ENCODE measurements at places on chromosomes 1 and 21.

GRCh38 chr1:238052496-238053266 lies 162.0 kb upstream of the ZP4 start:
- no peak for DNase-seq

DNA sequence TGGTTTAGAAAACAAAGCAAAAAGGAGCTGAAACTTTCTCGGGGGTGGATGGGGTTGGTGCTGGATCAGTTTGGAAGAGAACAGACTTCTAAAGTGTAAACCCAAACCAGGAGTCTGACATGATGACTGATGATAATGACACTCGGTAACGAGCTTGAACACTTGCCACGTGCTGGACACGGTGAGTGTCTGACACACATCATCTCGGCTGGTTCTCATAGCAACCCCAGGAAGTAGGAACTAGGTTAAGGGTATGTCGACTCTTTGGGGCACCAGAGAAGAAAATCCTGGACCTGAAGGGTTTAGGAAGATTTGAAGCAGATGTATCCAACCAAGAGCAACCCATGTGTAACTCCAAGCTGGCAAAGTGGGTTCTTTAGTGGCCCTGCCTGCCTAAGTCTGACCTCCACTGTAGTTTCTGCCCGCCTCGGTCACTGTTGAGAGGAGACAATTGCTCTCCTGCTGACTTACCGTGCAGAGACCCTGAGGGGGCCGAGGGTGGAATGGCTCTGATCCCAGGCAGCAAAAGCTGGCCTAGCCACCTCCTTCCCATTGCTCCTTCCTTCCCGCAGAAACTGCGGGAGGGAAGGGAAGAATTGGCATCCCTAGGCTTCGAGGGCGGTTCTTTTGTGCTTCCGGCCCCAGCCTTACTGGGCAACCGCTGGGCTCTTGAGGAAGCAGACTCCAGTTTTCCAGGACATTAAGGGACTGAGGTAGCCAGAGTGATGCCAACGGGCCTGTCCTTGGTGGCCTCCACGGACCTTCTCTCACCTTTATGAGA lies 156.0 kb downstream of the TOMM20 start:
- DNase-seq = no peak

- no peak for DNase-seq
Observed at GRCh38 chr1:157105988-157106812, 6.6 kb upstream of the ETV3L start.

DNA sequence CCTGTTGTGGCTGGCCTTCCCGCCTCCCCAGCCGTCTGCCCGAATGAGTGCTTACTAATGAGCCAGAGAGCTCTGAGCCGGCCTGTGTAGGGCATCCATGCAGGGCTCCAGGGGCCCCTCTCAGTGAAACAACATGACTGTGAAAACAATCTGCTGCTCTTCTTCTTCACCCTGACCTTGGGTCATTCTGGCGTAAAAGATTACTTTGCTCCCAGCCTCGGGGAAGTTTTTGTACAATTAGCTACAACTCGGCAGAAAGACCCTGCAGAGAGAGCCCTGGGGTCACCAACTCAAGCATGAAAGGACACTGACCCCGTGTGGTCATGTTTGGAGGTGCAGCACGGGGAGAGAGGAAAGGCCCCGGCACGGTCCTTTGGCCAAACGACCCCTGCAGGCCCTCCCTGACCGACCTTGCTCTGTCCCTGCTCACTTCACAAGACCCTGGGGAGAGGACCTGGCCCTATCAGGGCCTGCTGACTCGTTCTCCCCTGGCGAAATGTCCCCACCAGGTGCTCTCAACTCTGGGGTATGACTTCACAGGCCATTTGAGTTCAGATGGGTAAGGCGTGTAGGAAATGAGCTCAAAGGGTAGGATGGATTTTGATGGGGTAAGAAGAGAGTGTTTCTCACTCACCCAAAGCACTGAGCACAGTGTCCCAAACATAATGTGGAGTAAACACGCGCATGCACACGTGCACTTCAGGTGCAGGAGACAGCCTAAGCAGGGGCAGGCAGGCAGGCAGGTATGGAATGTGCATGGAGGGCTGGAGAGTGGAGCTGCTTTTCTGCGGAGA lies 22.9 kb upstream of the FAM20B start:
- DNase-seq = peak; percentile 84

DNA sequence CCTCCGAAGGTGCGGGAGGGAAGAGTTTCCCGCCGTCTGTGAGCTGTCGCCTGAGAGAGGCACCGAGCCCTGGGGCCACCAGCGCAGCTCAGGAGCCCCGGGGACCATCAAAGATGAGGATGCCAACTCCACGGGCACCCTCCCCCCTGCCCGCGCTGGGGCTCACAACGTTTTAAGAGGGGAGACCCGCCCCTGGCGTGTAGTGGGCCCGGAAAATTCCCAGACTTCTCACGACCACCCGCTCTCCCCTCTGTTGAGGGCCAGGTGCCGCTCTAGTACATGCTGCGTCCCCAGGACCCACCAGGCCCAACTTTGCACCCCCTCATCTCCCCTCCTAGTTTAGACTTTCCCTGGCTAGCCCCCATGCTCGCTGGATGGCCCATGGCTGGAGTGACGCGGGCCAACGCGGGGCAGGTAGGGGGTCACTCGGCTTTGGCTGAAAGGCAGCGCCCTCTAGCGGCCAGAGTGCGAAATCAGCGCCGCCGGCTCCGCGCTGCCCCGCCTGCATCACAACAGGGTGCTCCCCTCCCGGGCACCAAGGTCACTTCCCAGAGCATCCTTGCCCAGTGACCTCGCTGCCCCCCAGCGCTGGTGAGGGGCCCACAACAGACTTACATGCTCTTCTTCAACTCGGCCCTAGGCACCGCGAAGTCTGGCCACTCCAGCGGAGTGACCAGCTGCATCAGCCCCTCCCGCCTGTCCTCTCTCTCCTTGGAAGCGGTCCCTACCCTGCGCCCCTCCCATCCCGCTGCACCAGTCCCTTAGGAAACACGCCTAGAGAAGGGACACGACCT lies 1.8 kb downstream of the CD160 start:
- peak; percentile 65 for DNase-seq

DNA sequence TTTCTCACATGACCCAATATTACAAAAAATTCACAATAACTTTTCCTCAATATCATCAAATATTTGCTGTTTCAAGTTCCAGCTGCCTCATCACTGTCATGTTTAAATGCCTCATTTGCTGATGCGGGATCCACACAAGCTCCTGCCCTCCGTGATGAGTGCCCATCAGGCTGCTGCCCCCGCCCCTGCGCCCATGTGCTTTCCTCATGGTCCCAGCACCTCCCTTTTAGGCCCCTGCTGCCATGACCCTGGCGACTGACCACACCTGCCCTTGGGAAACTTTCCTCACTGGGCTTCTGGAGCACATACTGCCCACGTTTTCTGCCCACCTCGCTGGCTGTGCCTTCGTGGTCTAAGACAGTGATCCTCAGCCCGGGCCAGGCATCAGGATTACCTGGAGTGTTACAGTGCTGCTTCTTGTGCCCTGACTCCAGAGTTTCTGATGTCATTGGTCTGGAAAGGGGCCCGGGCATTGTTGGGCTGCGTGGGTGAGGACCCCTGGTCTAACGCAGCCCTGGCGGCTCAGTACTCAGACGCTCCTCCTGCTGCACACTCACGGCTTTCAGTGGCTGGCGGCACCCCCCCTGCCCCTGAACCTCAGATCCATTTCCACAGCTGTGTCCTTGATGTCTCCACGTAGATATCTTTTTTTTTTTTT lies 20.5 kb downstream of the PLEKHM2 start:
- DNase-seq = no peak

Measured in KBM-7 (cell line).